ENCODE measurements at places on chromosomes 6 and 20. TPM values are rescaled to one million over a fixed set of nuclear protein-coding genes. Genes with fewer than 3 reads are reported as not detected.

GRCh38 chr20:52789716-52790115, 182.4 kb upstream of the TSHZ2 start:
- no peaks in the 10 kb centered on the region for H3K36me3 ChIP-seq
- no peaks in the 10 kb centered on the region for H3K4me1 ChIP-seq
- no peak overlapping the region for H3K4me3 ChIP-seq

GRCh38 chr6:57097596-57097995, 7.6 kb downstream of the ZNF451 start:
- no peak overlapping the region for H3K4me3 ChIP-seq
- no peaks in the 10 kb centered on the region for H3K4me1 ChIP-seq
- H3K27me3 ChIP-seq = no peaks in the 10 kb centered on the region
- DNase-seq = no peak
- peaks cover 72% of the 10 kb centered on the region for H3K36me3 ChIP-seq

Gene NKX2-2
- total RNA-seq = 5.7 TPM

Gene CAPN11
- not detected for total RNA-seq

Gene TPD52L1
- 47.9 TPM for total RNA-seq

DNA sequence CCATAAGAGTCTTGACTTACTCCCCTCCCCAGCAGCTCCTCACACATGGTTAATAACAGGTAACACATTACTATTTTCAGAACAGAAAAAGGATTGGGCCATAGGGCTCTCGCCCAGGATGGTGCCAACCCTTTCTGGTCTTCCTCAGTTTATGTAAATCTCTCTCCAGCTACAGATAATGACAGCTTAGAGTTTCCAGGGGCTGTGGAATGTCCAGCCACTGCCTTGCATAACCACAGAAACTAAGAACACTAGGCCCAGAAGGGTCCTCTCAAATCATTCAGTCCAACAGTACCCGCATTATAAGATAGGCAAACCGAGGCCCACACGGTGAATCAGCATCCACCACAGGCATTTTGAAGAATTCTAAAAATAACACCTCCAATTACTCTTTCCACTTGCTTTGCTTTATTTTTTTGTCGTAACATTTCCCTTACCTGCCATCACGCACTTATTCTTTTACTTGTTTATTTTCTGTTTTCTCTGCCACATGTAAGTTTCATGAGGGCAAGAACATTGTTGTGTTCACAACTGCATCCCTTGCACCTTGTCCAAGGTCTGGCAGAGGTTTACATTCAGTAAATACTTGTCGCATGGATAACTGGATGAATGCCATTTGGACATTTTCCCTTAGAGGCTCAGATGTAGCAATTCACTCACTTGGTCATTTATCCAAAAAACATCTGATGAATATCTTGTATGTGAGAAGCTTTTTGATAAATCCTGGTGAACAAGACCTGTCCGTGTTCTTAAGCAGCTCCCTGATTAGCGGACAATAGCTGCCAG, 6.4 kb upstream of the SDC4 start:
- no peak overlapping the region for H3K4me3 ChIP-seq
- H3K27ac ChIP-seq = peak overlapping the region; percentile 13
- peaks cover 54% of the 10 kb centered on the region for H3K4me1 ChIP-seq
- H3K36me3 ChIP-seq = no peaks in the 10 kb centered on the region
- no peaks in the 10 kb centered on the region for H3K27me3 ChIP-seq
- DNase-seq = peak; percentile 28

GRCh38 chr20:13349235-13349604, 128.1 kb downstream of the ISM1 start:
- no peak for DNase-seq
- peak overlapping the region; percentile 59 for H3K27ac ChIP-seq
- H3K4me3 ChIP-seq = peak overlapping the region; percentile 20
- no peaks in the 10 kb centered on the region for H3K36me3 ChIP-seq
- no peaks in the 10 kb centered on the region for H3K27me3 ChIP-seq
- H3K4me1 ChIP-seq = peaks cover 29% of the 10 kb centered on the region

DNA sequence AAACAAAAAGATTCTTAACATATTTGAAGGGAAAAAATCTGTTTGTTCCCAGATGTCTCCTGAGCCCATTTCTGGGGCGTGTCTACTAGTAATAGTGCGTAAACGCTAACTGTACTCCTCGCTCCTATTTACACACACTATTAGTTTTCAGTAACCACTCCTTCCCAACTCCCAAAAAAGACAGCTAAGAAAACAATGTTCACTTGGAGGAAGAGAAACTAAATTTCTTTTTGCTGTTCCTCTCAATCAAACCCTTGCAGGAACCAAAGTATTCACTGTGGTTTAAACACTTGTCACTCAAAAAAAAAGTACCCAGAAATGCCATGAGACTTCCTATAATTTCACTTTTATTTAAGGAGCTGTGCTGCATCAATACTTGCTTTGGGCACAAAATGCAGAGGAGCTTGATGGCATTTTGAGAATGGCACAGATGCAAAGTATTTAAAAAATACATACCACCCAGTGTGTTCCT, 118.2 kb downstream of the BACH2 start:
- DNase-seq = peak; percentile 50
- H3K4me1 ChIP-seq = peaks cover 24% of the 10 kb centered on the region
- no peaks in the 10 kb centered on the region for H3K36me3 ChIP-seq
- no peak overlapping the region for H3K4me3 ChIP-seq
- H3K27ac ChIP-seq = no peak overlapping the region

DNA sequence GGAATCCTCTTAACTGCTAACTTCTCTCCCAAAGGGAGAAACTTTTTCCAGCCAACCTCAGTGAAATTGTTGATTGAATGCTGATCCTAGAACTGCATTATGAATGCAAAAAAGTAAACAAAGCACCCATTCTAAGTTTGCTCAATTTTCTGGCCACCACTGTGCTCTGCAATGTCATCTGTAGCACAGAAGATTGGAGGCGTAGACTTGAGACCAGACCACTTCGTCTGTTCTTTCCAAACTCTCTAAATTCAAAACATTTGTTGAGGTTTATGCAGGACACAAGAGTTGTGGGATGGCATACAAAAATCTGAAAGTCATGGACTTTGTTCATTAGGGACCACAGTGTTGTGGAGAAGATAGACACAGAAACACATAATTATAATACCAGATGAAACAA, 11.1 kb upstream of the TSPYL1 start:
- no peaks in the 10 kb centered on the region for H3K36me3 ChIP-seq
- no peaks in the 10 kb centered on the region for H3K27me3 ChIP-seq
- H3K4me1 ChIP-seq = no peaks in the 10 kb centered on the region
- no peak overlapping the region for H3K4me3 ChIP-seq

DNA sequence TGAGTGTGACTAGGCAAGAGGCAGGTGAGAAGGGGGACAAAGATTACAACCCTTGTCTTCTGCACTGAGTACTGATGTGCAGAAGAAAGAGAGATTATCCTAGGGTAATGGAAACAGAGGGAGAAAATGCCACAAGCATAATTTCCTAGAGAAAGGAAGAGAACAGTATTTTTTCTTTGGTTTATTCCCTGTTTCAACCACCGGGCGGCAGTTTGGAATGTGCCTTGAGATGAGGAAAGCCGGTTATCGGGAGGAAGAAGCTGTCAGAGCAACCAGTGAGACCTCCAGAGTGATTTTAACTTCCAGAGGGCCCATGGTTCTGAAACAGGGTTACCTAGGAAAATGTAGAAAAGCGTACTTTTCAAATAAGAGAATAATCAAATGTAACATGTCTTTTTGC, 121.4 kb downstream of the REV3L start:
- H3K4me1 ChIP-seq = peaks cover 4% of the 10 kb centered on the region
- no peaks in the 10 kb centered on the region for H3K27me3 ChIP-seq
- DNase-seq = peak; percentile 28
- no peak overlapping the region for H3K4me3 ChIP-seq

DNA sequence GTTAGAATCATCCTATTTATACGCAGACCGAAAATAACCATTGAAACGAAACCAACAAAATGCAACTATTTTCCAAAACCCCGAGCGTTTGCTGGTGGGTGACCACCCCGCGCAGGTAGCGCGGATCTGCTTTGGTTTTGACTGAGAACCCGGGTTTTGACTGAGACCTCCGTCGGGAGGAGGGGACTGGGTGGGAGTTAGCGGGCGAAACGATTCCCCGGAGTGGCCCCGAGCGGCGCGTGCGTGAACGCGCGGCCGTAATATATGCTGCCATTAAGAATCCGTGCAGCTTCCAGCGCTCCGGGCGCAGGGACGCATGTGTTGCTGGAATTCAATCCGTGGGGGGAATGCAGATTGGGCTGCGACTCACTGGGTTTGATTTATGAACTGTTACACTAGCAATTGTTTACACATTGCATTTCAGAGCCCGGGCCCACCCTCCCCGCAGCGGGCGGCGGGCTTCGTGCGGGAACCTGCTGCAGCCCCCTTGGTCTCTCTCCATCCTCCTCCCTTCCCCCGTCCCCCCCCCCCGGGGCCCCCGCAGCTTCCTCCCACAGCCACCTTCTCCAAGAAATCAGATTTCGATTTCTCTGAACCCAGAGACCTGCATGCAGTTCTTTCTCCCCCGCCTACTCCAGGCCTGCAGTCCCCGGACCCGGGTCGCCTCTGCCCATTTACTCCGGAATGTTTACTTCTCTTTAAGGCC, 9.9 kb downstream of the NRN1 start:
- peak overlapping the region; percentile 56 for H3K27ac ChIP-seq
- H3K36me3 ChIP-seq = no peaks in the 10 kb centered on the region
- no peak for DNase-seq
- H3K4me1 ChIP-seq = peaks cover 27% of the 10 kb centered on the region

All from SJSA1 (cell line).